Stimulated activated CD4-positive, alpha-beta T cell treated with anti-CD3 and anti-CD28 coated beads, Interleukin-4, amount 100 ng/mL, for 4 hours (primary cell): ENCODE measurements at places on chromosomes 3 and 15.

DNA sequence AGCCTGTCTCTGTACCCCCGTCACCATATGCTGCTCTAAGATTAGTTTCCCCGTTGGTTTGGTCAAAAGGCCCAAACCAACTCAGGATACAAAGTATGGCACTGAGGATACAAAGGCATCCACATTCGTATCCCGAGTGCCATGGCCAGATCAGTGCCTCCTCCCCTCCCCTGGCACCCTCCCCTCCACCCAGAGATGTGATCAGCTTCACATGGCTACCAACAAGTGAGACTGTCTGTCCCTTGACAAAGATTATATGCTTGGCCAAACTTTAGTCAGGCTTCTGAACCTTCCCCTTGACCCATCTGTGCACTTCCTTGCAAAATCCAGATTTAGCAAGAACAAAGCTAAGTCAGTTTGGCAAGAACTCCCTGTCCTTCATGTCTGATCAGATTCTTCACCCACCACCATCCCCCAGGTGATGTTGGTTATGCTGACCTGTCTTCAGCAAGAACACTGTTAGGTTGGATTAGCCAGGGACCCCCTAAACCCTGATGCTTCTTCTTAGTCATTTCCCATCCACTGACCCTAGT lies 61.7 kb downstream of the KLF15 start:
- no peak for DNase-seq

GRCh38 chr3:46947981-46948791 lies 28.4 kb downstream of the CCDC12 start:
- DNase-seq = peak; percentile 36

DNA sequence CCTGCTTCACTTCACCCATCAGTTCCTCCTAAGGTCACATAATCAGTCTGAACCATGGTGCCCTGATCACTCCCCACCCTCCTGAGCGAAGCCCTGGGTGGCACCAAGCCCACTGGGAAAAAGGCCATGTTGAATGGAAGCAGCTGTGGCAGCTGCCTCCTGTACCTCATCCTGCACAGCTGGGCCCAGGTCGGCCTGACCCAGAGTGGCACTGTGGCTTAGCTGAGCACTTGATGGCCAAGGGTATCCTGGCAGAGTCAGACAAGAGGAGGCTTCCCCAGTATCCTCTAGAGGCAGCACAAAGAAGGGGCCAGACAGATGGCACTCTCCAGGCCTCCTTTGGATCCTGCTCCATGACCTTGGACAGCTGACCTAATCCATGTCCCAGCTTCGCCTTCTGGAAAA lies 68.4 kb downstream of the TLE3 start:
- no peak for DNase-seq

- DNase-seq = no peak
Observed at GRCh38 chr3:31232055-31233025, 300.4 kb upstream of the STT3B start.

DNA sequence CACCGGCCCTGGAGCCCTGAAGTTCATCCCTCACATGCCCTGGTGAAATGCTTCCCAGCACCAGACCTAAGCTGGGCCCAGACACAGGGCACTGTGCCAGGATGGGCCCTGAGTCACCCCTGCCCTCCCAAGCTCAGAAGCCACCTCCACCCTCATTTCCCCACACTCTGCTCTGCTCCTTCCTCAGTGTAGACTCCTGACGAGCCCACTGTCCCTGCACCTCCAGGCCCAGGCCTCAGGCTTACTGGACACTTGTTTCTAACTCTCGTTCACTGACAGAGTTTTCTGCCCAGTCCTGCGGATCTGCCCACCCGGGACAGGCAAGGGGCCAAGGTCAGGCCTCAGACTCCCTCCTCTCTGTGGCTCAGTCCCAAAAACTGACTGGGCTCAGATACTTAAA lies 112.6 kb upstream of the RNF7 start:
- DNase-seq = no peak

GRCh38 chr3:172042136-172042662 lies 2.8 kb downstream of the FNDC3B start:
- DNase-seq = no peak

DNA sequence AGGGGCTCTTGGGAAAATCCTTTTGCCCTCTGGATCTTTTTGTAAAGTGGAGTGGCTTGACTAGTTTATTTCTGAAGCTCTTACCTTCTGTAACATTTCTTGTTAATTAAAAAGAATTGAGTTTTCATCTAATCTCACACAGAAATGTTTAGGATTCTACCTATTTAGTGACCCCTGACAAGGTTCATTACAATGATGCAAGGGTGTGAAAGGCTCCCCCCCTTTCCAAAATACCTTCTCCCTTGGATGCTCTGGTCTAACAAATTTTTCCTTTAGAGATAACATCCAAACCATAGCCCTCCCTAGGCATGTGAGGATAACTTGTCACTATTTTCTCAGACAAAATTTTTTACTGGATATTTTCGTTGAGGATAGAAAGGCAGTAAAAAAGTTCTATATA lies 223.9 kb downstream of the THRB start:
- DNase-seq = no peak
